Sciatic nerve (tissue), 2 donors: ENCODE measurements at places on chromosomes 3 and 15.

GRCh38 chr15:87902772-87903426, 353.6 kb downstream of the NTRK3 start:
- DNase-seq: no peak

- DNase-seq: no peak
These were observed 261.9 kb downstream of the TBL1XR1 start for GRCh38 chr3:176935194-176935888.

DNA sequence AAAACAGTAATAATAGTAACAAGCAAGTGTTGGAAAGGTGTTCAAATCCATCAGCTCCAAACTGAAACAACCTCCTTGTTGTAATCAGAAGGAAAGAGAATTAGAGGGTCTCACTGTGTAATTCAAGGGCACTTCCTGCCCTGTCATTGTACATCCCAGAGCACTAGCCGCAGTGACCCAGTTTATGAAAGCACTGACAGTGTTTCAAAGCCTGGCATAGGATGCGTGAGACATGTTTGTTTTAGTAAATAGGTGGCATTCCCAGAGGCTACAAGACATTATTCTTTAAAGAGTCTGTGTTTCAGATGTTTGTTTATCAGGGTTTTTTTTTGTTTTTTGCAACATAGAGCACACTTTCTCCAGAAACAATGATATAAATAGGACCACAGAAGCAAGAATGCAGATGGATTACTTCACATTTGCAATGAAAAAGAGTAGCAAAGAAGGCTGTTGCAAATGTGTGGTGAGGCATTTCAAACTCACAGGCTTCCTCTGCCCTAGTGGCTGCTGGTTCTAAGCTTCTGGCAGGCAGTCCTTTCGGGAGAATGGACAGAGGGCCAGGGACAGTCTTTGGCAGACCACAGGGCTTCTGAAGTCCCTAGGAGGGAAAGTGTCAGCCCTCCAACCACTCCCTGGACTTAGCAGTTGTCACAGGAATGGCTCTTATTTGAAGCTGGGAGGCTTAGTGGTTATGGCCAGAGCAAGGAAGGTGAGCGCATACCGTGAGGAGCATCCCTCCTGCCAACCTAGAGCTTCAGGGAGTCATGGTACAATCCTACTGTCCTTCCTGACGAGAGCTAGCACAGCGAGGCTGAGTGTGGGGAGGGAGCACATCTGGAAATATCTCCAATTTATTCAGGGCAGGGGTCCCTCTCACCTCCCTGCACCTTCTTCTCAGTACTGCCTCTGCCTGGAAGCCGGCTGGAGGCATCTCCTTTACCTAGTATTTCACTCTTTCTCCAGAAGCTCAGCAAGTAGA, 31.4 kb upstream of the TIPARP start:
- no peak for DNase-seq

DNA sequence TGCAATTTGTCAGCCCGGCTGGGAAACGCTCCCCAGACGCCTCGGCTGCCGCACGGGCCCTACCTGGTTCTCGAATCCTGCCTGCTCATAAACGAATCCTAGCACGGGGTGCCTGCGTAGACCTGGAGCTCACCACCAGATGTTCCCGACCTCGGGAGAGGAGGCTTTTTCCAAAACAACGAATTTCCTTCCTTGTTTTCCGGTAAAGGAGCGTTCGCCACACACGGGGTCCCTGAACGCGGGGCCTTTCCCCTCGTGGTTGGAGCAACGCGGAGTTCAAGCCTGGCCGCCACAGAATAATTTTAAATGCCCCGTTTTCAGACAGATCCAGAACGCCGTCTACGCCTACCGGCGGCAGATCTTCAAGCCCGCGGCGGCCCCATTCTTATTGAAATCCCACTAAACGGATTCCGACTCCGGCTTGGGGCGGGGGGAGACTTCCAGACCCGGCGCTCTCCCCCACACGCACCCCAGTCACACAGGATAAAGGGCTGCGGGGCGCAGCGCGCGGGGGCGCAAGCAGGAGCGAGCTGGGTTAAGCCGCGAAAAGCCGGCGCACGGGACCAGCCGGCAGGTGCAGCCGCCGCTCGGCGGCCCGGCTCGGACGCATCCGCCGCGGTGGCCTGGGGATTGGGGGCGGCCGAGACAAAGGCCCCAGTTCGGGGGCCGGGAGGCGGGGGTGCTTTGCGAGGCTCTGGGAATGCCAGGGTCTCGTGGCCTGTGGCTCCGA, 895 bp downstream of the GATA2 start:
- DNase-seq: peak; percentile 54

DNA sequence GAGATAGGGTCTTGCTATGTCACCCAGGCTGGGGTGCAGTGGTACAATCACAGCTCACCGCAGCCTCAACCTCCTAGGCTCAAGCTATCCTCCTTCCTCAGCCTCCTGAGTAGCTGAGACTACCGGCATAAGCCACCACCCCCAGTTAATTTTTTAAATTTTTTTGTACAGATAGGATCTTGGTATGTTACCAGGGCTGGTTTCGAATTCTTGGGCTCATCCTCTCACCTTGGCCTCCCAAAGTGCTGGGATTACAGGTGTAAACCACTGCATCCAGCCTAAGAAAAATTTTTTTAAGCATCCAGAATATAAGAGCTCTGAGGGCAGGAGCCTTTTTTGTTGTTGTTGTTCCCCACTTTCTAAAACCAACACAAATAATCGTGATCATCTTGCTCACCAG, 14.4 kb upstream of the MAP6D1 start:
- no peak for DNase-seq

DNA sequence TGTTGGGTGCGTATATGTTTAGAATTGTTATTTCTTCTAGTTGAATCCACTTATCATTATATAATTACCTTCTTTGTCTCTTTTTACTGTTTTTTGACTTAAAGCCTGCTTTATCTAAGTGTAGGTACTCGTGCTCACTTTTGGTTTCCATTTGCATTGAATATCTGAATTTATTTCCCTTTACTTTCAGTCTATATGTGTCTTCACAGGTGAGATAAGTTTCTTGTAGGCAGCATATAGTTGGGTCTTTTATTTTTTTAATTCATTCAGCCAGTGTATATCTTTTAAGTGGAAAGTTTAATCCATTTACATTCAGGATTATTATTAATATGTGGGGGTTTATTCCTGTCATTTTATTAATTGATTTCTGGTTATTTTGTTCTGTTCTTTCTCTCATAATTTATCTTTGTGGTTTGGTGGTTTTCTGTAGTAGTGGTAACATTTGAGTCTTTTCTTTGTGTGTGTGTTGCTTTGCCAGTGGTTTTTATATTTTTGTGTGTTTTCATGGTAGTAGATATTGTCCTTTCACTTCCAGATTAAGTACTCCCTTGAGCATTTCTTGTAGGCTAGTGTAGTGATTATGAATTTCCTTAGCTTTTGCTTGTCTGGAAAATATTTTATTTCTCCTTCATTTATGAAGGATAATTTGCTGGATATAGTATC, 27.3 kb downstream of the STT3B start:
- no peak for DNase-seq

DNA sequence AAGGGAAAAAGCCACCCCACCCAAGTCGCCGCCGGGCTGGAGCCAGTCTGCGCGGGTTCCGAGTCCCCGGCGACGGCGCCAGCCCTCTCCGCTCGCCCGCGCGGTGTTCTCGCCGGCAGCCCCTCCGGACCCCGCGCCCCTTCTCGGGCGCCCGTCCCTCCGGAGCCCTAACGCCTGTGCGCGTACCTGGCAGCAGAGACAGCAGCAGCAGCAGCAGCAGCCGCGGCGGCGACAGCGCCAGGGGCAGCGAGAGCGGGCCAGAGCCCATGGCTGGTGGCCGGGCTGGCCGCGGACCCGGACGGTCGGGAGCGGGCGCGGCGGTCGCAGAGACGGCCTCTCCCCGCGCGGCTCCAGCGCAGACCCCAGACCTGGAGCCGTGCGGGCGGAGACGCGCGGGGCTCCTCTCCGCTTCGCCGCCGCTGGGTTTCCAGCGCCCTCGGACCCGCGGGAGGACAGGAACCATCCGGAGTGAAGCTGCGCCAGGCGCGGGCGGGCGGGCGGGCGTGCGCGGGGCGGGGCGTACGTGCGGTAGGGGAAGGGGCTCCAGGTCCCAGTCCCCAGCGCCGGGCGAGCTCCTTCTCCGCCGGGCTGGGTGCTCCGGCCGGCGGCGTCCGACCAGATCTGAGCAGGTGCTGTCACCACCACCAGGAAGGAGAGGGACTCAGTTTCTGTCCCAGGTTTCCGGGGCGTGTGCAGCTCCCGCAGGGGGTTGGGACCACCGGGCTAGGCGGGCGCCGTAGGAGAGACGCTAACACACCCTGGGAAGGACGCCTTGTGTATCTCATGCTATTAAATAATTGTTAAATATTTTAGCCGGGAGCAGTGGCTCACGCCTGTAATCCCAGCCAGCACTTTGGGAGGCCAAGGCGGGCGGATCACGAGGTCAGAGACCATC, at the start of gene CHRNA3:
Gene CHRNA3 (minus strand): TSS at position 470 of the 895 bp plus-strand sequence. CDS start 202 bp downstream, at position 268.
- no peak for DNase-seq

DNA sequence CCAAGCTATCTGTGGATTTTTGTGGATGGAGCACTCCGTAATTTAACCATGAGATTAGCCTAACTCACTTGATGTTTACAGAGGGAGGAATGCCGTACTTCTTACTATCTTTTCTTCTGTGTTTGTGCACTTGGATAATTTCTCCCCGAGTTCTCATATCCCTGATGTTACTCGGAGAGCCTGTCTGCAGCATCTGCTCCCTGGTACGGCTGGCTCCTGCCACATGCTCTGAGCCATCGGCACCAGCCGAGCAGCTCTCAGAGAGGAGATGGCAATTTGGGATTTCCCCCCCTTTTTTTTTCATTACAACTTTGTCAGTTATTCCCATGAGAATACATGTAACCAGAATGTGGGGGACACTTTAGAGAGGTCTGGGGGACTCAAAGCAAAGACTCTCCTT, 155.0 kb downstream of the MCTP2 start:
- no peak for DNase-seq

GRCh38 chr3:171585039-171585438, 124.8 kb upstream of the TNIK start:
- DNase-seq: no peak

DNA sequence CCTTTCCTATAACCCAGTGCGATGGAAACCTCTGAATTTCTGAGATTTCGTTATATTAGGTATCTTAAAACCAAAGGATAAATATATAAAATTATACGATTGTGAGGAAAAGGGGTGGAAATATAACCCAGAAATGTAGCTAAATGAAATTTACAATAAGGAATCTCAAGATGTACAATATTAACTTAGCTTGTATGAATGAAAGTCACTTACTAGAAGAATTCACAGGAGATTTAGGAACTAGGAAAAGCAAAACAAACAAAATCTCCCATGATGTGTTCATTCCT, 159.2 kb downstream of the USP13 start:
- no peak for DNase-seq

DNA sequence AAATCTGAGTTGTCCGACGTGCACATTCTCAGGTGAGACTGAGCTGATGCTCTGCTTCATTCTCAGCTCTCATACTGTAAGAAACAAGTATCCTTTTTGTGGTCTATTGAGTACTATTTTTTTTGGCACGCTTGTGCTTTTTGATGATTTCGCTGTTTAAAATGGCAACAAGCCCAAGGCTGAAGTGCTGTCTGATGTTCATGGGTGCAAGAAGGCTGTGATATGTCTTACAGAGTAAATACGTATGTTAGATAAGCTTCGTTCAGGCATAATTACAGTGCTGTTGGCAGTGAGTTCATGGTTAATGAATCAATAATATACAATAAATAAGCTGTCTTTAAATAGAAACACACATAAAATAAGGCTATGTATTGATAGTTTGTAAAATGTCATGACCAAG, 27.2 kb downstream of the AQR start:
- no peak for DNase-seq

DNA sequence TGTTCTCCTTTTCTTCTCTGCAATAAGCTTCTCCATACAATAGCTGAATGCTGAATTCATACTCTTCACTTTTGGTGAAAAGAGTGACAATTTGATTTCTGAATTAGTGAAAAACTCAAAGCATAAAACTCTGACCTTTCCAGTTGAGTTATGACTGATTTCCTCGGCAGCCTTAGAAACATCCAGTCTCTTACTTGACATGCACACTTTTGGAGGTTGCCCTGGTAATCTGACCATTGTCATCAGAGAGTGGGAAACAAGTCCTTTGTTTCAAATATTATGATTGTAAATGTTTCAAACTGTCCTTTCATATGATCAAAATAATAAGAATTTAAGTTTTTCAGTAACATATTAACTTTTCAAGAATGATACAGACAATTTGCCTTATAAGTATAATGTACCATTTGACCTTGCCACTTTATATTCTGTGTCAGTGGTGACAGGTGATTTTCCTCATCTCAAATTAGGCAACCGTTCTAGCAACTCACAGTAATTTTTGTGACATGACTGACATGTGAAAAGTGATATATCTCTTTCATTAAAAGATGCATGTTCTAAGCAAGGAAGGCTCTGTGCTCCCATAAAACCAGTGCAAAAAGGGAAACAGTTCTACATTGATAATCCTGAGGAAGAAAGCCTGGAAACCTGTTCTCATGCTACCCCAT, 507.6 kb upstream of the ROBO2 start:
- no peak for DNase-seq

- no peak for DNase-seq
These were observed 480.9 kb downstream of the ZIC1 start for GRCh38 chr3:147890114-147890513.

DNA sequence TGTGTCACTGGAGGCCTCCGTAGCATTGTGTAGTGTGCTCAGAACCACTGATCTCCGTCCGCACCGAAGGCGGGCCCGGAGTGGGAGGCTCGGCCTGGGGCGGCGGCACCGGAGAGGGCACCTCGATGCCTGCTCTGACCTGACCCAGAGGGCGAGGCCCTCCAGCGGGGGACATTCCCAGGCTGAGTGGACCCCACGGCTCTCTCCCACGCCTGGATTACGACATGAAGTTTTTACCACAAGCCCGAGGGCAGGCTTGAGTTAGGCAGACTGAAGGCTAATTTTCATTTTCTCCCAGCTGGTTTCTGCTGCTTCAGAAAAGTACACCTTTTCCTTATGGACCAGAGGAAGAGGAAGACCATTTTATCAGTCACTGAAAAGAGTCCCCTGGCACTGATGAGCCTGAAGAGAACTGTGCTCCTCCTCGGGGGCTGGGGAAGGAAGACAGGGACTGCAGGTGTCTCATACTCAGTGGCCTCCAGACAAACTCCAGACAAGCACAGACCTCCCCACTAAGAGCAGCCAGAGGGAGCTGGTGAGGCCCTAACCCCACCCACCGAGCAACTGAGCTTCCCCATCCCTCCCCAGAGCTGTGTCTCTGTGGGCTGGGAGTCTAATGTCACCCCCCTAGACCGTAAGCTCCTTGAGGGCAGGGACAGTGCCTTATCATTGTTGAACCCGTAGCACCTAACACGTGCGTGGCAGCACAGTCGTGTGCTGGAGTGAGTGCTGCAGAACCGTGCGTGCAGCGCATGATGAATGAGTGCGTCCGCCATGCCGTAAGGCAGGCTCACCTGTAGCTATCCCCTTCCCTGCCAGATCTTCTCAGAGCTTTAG, 74.5 kb upstream of the BLM start:
- no peak for DNase-seq

DNA sequence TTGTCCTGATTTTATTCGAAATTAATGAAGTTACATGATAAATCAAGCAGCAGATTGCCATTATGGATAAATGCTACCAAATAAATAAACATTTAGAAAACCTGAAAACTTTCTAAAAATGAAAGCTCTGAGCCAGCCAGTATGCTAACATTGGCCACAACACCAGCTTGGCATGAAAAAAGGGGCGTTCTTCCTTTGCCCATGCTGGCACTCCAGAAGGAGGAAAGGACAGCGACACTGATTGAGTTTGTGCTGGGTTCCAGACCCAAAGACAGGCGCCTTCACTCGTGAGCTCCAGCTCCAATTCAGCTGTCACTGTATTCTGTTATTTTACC, 5.1 kb downstream of the STIMATE start:
- no peak for DNase-seq
